Muscle of arm (tissue), 14 donors: ENCODE measurements at places on chromosomes 5 and 9.

DNA sequence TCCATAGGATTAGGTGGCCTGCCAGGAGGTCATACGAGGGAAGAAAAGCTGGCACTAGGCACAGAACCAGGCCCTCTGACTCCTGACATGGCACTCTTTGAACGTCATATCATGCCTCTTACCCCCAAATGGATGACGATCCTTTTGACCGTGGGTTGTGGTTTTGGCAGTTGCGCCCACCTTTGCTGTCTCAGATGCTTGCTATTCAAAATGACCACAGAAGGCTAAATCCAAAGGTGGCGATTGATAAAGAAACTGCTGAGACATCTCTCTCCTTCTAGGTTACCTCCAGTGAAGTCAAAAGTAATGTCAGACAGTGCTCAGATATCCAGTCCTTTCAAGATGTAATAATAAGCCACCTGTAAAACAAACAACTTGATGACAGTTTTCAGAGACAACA is 385.0 kb downstream of the EFNA5 start:
- no peak for DNase-seq

DNA sequence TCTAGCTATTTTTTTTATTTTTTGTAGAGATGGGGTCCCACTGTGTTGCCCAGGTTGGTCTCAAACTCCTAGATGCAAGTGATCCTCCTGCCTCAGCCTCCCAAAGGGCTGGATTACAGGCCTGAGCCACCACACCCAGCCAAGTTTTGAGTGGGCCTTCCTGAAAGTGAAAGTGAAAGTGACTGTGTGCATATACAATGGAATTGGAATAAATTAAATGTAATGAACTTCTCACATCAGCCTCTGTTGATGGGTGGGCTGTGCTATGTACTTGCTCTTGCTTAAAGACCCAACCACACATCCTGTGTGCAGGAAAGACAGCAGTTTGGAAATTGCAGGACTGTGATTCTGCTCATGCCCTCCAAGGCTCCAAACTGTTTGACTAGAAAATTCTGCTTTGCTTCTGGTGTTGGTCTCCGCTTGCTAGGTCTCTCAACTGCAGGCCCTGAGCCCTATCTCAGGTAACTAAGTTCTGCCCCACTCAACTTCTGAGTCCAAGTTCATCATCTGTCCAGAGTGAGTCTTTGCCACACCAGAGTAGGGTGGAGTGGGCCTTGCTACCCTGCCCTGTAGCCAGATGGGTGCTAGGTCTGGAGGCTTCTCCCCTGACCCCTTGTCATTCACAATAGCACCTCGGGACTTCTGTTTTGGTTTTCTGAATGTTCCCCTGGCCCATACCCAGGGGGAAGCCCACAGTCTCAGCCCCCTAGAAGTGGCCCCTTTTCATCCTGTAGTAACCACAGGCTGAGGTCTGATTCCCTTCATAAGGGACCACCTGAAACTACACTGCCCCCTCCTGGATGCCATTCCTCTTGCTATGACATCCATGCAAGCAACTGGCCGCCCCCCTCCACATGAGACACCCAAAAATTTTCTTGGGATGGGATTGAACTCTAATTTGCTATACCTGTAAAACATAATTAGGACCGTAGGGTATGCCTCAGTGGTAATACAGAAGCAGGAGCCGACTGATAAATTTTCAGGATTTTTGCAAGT is 36.5 kb upstream of the RAD23B start:
- no peak for DNase-seq

DNA sequence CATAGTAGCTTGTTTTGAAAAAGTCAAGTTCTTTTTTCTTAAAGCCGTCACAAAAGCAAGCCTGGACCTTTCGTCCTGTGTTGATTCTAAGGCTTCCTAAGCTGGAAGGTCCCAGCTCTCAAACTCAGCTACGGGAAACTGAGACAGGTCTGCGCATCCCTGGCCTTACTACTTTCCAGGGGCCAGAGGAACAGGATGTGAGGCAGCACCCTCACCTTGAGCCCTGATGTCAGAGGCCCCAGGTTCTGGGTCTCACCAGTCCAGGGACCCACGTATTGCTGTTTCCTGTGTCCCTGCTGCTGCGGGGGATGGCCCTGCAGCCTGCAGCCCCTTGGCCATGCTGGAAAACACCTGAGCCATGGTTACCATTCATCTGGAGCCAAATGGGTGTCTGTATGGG is 123.9 kb downstream of the COL23A1 start:
- DNase-seq = no peak

GRCh38 chr9:113886466-113886865 is 10.4 kb downstream of the ZNF618 start:
- no peak for DNase-seq

GRCh38 chr5:81949462-81949861 is 22.4 kb upstream of the ATG10 start:
- no peak for DNase-seq

DNA sequence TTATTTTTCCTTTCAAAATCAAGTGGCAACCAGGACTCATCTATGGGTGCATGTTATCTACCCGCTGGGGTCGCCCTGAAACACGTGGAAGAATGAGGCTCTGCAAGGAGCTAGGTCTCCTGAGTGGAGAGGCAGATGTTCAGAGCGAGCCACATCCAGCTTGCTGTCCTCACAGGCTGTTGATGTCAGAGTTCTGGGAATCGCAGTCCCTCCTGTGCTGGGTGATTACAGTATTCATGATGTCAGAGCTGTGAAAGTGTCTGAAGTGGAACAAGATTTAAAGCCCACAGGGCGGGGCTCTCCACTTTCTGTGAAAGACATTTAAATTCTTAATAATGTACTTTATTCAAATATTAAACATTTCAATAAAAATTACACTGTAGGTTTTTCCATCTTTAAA is 24.4 kb upstream of the LMX1B start:
- DNase-seq = no peak

- DNase-seq = no peak
Measured at GRCh38 chr5:6159832-6160430, 218.4 kb downstream of the MED10 start.

DNA sequence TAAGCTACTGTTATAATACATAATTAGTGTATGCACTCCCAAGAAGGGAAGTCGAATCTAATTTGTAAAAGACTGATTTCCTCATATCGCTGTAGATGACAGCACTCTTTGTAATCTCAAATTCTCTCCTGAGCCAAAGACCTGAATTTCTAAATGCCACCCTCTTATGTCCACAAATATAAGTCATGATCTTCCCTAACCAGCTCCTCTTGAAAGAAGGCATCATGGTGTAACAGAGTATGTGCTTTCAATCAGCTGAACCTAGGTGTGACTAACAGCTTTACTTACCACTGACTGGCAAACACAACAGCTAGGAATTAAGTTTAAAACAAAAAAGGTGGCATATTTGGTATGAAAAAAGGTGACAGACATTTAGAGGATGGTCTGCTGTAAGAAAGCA is 34.0 kb upstream of the CTNNAL1 start:
- no peak for DNase-seq

DNA sequence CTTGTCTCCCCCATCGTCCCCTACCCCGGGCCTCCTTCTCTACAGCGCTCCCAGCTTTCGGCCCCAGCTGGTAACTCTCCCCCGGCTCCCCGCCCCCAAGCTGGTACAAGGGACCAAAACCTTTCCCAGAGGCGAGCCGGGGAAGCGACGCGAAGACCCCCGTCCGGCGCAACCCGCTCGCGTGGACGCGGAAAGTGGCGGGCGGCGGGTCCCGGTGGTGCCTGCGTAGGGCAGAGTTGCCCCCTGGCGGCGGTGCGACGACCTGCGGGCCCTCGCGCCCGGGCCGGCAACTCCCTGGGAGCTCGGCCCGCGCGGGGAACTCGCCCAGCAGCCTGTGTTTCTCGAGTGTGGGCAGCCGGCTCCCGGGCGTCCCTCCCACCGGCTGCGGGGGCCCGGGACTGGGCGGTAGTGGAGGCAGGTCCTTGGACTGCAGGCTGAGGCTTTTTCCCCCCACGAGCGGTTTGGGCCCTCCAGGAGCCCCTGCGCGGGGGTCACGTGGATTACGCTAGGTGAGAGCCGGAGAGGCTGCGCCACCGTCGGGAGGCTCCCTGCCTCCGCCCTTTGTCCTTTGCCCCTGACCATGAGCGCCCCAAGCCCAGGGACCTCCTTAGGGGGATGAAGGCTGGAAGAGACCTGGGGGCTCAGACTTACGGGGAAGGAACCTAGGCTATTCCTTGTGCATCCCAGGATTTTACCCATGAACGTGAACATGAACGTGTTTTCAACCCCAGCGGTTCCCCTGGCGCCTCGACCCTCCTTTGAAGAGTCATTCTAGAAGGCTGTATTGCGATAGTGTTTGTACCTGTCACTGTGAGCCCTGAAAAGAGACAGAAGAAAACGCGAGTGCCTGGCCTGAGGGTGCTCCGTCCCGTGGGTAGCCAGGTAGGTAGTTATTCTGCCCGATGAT is 2.9 kb upstream of the FOXD1 start:
- DNase-seq = no peak

GRCh38 chr5:96637196-96637595 is 25.0 kb upstream of the CAST start:
- no peak for DNase-seq

GRCh38 chr5:59722874-59723273 is 170.7 kb downstream of the PDE4D start:
- DNase-seq = no peak

DNA sequence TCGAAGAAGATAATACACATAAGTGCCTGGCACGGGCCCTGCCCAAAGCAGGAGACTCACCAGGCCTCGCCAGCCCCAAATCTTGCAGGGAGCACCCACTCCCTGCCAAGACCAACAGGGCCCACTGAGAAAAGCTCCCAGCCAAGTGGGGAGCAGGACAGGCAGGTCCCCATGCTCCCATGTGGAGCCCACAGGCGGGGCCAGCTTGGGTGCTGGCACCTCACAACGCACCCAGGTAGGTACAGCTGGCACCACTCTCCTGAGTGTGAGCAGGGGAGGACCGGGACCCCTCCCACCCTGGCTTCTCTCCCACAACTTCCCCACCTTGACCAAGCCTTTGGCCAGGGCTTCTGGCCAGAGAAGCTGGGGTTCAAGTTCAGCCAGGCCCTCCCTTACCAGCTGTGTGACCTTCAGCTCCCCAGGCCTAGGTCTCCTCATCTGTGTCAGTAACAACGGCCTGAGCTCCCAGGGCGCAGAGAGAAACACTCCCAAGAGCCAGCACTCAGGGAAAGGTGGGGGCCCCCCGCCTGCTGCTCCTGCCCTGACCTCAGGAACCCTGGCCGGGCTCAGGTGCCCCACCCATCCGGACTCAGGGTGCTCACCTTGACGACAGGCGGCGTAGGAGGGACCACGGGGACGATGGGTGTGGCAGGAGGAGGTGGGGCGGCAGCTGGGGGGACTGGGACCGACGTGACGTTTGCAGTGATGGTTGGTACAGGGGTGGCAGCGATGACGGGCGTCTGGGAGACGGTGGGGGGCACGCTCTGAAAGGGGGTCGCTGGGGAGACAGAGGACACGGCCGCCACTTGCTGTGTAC is 17.8 kb downstream of the BRD3 start:
- no peak for DNase-seq

DNA sequence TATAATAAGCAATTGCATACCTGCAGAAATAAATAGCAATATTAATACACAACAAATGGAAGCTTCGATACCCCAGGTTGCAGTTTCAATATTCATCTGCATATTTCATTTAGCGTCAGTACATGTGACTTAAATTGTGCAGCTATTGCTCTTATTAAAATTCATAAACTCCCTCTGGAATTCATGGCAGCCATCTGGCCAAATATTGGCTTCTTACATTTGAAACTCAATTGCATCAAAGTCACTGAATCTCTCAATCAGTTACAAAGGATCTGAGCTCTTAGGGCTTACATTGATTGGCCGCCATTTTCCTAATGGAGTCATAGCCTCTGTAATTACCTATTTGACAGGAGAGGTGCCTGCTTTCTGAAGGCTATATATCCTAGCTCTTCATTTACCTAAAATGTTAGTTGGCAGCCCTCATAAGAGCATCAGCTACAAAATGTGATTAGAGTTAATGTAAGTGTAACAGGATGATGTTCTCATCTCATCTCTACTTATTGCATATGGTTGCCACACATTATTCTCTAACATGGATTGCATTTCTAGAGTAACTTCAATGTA is 453.5 kb downstream of the CAAP1 start:
- DNase-seq = no peak

DNA sequence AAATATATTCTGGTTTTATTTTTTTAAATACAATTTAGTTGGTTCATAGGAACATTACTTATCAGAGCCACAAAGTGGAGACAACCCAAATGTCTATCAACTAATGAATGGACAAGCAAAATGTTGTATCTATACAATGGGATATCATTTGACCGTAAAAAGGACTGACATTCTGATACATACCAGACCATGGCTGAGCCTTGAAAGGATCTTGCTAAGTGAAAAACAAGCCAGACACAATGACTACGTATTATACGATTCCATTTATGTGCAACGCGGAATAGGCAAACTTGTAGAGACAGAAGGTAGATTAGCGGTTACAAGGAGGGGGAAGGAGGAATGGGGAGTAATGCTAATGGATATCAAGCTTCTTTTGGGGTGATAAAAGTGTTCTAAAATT is 621.6 kb downstream of the BNC2 start:
- DNase-seq = no peak

DNA sequence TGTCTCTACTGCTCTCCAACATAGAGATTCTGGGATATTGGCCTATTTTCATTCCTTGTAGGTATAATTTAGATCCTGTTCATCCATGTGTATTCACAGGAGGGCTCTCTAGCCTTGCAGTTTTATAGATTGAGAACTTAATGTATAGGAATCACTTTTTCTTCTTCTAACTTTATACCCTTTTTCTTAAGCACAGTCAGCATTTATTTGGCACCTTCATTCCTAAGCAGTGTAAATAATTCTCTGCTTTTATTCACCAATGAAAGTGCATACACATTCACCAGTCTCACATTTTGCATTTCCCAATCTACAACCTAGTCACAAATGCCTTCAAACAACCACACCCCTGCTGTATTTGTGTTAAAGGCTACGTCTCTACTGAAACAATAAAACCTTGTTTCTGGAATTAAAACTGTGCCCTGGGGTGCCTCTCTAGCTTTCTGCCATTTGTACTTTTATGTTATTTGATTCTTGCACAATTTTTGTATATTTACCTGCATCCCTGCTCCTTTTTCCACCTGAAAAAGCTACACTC is 49.3 kb downstream of the NREP start:
- no peak for DNase-seq

- no peak for DNase-seq
Measured at GRCh38 chr9:129318121-129319075, 140.3 kb upstream of the IER5L start.

DNA sequence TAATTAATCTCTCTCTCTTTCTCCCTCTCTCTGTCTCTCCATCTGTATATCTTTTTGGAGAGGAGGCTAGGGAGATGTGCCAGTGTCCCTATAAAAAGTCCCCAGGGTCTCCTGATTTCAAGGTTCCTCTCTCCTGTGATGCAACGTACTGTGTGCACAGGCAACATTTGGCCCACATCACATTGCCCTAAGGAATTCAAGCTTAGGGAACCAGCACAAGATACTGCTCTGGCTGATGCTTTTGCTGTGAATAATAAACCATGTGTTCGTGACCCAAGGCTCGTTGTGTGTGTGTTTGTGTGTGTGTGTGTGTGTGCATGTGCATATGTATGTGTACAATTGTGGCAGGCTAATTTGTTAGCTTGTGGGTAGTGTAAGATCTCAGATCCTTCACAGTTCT is 9.7 kb downstream of the SPATA9 start:
- no peak for DNase-seq

- DNase-seq = peak; percentile 89
Measured at GRCh38 chr5:150180241-150181026, 9.4 kb upstream of the SLC6A7 start.

- no peak for DNase-seq
Measured at GRCh38 chr5:35482167-35482755, 135.4 kb upstream of the SPEF2 start.

- DNase-seq = no peak
Measured at GRCh38 chr5:153372425-153373129, 117.9 kb upstream of the GRIA1 start.

- DNase-seq = no peak
Measured at GRCh38 chr9:9754186-9754585, 858.6 kb downstream of the PTPRD start.
